ENCODE measurements at places on chromosomes 7 and 10.

GRCh38 chr10:31318382-31318853 is 598 bp upstream of the ZEB1 start:
- DNase-seq: peak; percentile 64

DNA sequence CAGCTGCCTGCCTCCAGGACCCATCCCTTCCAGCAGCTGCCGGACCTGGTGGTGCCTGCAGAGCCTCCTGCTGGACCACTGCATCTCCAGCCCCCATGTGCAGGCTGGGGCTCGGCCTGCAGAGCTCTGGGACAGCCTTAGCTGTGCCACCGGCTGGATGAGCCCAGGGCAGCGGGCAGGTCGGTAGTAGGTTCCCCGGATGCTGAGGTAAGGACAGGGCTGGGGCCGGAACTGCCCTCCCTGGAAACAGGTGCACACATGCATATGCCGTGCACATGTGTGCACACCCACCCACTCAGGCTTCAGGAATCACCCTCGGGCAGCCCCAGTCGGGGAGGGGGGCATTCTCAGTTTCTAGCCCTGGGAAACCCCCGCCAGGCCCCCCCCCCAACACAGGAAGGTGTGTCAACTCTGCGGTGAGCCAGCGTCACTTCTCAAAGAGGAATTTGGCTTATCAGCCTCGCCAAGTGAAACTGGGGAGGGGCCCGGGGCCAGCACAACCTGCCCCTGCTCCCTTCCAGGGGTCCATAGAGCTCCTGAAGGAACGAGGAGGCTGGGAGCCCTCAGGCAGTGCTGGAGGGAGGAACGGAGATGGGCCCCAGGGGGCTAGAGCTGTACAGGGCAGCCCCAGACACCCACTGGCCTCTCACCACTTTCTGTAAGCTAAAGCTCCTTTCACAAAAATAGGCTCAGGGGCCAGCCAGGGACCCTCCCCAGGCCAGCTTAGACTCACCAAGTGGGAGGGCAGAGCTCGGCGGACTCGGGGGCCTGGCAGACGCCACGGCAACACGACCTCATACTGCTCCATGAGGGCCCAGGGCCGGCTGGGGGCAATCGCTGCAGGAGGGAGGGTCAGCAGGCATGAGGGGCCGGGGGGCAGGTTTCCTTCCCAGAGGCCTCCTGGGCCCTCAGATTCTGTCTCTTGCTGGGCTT is 1.7 kb downstream of the ADAM8 start:
- DNase-seq: peak; percentile 81

GRCh38 chr7:156932006-156932405 is 17.5 kb upstream of the NOM1 start:
- no peak for DNase-seq

- no peak for DNase-seq
These were observed 79.5 kb upstream of the SVIL start for GRCh38 chr10:29714096-29714874.

GRCh38 chr7:6546498-6547251 is 4.6 kb downstream of the GRID2IP start:
- DNase-seq: no peak

GRCh38 chr10:30974773-30975415 is 56.8 kb downstream of the ZNF438 start:
- DNase-seq: no peak

GRCh38 chr7:155717010-155717744 is 72.7 kb downstream of the RBM33 start:
- DNase-seq: no peak

DNA sequence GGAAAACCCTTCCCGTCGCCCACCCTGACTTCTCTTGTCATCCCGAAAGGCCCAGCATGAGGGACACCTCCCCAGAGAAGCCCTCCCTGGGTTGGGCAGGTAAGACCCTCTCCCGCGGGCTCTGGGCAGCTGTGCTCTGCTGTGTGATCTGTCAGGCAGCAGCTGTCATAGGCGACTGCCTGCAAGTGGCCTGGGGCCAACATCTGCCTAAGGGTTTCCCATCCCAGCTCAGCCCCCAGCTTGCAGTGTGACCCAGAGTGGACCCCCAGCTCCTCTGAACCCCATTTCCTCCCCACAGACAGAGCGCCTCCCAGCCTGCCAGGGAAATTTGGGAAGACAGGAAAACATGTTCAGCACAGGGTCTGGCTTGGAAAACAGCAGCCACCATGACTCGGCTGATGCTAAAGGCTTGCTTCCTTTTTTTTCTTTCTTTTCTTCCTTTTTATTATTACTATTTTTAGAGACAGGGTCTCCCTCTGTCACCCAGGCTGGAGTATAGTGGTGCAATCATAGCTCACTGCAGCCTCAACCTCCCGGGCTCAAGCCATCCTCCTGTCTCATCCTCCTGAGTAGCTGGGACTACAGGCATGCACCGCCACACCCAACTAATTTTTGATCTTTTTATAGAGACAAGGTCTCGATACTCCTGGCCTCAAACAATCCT is 18.3 kb upstream of the TNRC18 start:
- DNase-seq: no peak

DNA sequence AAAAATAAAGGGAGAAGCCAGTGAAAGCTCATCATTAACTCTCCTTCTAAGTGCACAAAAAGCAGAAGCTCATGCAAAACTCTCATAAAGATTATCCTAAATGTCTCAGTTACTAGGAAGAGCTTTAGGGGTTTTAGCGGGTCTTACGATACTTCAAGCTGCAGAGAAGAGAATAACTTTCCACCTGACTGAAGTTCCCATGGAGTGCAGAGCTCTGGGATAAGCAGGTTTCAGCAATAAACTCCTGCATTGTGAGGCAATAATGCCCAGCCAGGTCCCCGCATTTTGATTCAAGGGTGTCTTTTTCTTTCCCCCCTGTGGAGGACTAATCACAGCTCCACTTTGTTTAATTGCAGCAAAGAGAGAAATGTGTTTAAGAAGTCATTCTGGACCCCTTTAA is 241.9 kb upstream of the SP8 start:
- no peak for DNase-seq

DNA sequence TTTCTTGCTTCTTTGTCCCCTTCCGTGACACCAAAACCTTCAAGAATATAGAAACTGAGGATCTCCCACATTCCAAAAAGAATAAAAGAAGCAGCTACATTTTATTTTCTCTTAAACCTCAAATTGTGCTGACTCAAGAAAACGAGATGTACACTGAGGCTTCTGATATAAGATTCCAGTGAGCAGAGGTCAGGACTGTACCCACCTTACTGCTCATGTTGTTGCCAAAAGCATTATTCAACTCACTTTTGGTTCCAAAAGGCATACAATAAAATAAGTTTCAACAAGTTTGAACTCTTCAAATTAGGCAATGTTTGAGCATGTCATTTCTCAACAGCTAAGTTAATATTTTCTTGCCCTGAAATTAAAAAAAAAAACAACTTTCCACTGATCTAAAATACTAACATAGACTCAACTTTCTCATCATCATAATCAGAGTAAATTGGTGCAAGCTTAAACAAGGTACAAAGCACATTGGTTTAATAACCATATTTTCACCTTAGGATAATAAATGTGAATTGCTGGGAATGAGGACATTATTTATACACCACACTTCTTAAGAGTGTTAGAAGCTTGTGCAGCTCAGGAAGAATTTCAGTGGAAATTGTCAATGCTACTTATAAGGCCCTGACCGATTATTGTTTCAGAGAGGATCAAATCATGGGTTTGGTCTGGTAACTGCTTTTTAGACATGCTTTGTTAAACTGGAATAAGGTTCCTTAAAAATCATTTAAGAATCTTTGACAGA is 629.0 kb upstream of the IGFBP3 start:
- no peak for DNase-seq

GRCh38 chr10:65898055-65898454 is 1027.8 kb upstream of the LRRTM3 start:
- DNase-seq: no peak

- DNase-seq: no peak
These were observed 34.6 kb upstream of the PDE1C start for GRCh38 chr7:32104766-32105165.

GRCh38 chr7:130881799-130882141 is 147.8 kb upstream of the KLF14 start:
- no peak for DNase-seq

- no peak for DNase-seq
These were observed 2.6 kb downstream of the BZW2 start for GRCh38 chr7:16648551-16648950.

GRCh38 chr10:52517012-52517411 is 202.9 kb downstream of the DKK1 start:
- DNase-seq: no peak

GRCh38 chr7:133696056-133696455 is 431.1 kb upstream of the LRGUK start:
- DNase-seq: no peak

- no peak for DNase-seq
These were observed at the start of gene SEMA3D for GRCh38 chr7:85186521-85187241. SEMA3D (minus strand) TSS chr7:85187056; CDS start chr7:85121891, 65,165 bp downstream.

GRCh38 chr10:31188792-31189406 is 130.1 kb upstream of the ZEB1 start:
- no peak for DNase-seq

DNA sequence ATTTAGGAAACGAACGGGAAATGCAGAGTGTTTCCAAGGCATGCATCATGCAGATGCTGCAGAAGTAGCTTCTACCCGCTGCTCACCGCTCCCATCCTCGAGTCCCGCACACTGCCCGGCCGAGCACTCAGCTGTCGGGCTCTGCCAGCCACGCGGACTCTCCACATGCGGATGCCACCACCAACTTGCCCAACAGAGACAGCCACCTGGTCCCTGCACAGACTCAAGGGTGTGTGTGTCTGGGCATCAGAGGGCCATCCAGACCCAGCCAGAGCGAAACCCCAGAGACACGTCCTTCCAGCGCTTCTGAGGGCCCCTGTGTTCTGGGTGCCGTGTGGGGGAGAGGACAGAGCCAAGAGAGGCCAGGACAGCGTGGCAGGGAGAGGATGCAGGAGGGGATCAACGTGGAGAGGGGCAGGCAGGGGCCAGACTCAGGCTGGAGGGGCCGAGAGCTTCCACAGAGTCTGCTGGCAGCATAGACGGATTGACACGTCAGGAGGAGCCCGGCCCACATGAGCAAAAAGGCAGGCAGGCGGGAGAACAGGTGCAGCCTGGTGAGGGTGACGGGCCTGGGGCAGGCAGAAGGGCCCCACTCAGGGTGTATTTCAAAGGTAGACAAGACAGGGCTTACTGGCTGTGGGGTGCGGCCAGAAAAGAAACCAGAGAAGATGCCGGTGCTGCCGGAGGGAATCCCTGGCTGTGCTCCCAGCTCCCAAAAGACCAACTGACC is 18.3 kb downstream of the GPER1 start:
- DNase-seq: no peak

- DNase-seq: no peak
These were observed 395.4 kb downstream of the SFMBT2 start for GRCh38 chr10:7015457-7015856.

GRCh38 chr7:84548366-84549365 is 354.1 kb upstream of the SEMA3A start:
- DNase-seq: no peak

Measured in effector memory CD4-positive, alpha-beta T cell (primary cell).